Colonic mucosa (tissue), 4 donors: ENCODE measurements at places on chromosomes 4 and X.

- no peaks in the 10 kb centered on the region for H3K36me3 ChIP-seq
- H3K27ac ChIP-seq, result no peak overlapping the region
- peak; percentile 47 for DNase-seq
- no peaks in the 10 kb centered on the region for H3K27me3 ChIP-seq
- no peaks in the 10 kb centered on the region for H3K4me1 ChIP-seq
Observed at GRCh38 chr4:68569466-68570121, 6.5 kb downstream of the UGT2B17 start.

DNA sequence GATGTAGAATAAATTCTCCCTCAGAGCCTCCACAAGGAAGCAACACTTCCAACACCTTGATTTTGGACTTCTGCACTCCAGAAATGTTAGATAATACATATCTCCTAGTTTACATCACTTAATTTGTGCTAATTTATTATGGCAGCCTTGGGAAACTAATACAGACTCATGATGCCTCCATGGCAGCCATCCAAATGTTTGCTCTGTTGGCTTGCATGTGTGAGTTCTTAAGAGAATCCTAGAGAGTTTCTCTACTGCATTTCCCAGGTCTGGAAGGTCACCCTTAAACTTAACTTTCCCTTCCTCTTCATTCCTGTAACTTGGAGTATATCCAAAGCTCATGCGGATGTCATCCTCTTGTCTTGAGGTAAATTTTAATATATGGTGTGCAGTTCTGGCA, 956.1 kb downstream of the ADGRL3 start:
- no peaks in the 10 kb centered on the region for H3K4me1 ChIP-seq
- no peaks in the 10 kb centered on the region for H3K36me3 ChIP-seq
- H3K27me3 ChIP-seq, result no peaks in the 10 kb centered on the region
- no peak overlapping the region for H3K27ac ChIP-seq
- H3K4me3 ChIP-seq, result no peak overlapping the region

- no peak overlapping the region for H3K4me3 ChIP-seq
- no peak for DNase-seq
- no peaks in the 10 kb centered on the region for H3K36me3 ChIP-seq
- H3K27me3 ChIP-seq, result no peaks in the 10 kb centered on the region
Observed at GRCh38 chr4:121176082-121176934, 12.2 kb upstream of the TNIP3 start.

- H3K4me3 ChIP-seq, result no peak overlapping the region
- no peaks in the 10 kb centered on the region for H3K4me1 ChIP-seq
- H3K36me3 ChIP-seq, result no peaks in the 10 kb centered on the region
- no peak overlapping the region for H3K27ac ChIP-seq
- no peaks in the 10 kb centered on the region for H3K27me3 ChIP-seq
Observed at GRCh38 chrX:7941390-7942042, 14.3 kb upstream of the PNPLA4 start.

DNA sequence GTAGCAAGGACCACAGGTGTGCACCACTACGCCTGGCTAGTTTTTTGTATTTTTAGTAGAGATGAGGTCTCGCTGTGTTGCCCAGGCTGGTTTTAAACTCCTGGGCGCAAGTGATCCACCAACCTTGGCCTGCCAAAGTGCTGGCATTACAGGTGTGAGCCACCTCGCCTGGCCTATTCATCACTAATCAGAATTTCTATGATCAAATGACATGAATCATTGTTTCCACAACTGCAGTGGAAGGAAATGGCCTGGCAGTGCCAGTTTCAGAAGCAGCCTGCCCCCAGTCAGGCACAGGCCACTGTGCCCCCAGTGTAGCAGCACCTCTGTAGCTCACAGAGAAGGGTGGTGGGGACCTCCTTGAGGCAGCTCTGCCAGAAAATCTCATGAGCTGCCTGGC, 66.0 kb upstream of the MSANTD1 start:
- H3K4me3 ChIP-seq, result no peak overlapping the region
- H3K27ac ChIP-seq, result no peak overlapping the region
- no peaks in the 10 kb centered on the region for H3K4me1 ChIP-seq
- H3K36me3 ChIP-seq, result peaks cover 13% of the 10 kb centered on the region
- H3K27me3 ChIP-seq, result no peaks in the 10 kb centered on the region

GRCh38 chrX:41240509-41240908, 93.5 kb upstream of the DDX3X start:
- no peaks in the 10 kb centered on the region for H3K4me1 ChIP-seq
- no peaks in the 10 kb centered on the region for H3K36me3 ChIP-seq
- no peak for DNase-seq
- H3K4me3 ChIP-seq, result no peak overlapping the region

- H3K4me3 ChIP-seq, result no peak overlapping the region
- no peaks in the 10 kb centered on the region for H3K4me1 ChIP-seq
- H3K36me3 ChIP-seq, result no peaks in the 10 kb centered on the region
- H3K27ac ChIP-seq, result no peak overlapping the region
- no peaks in the 10 kb centered on the region for H3K27me3 ChIP-seq
- DNase-seq, result no peak
Observed at GRCh38 chr4:8387615-8388527, 52.7 kb downstream of the ACOX3 start.

DNA sequence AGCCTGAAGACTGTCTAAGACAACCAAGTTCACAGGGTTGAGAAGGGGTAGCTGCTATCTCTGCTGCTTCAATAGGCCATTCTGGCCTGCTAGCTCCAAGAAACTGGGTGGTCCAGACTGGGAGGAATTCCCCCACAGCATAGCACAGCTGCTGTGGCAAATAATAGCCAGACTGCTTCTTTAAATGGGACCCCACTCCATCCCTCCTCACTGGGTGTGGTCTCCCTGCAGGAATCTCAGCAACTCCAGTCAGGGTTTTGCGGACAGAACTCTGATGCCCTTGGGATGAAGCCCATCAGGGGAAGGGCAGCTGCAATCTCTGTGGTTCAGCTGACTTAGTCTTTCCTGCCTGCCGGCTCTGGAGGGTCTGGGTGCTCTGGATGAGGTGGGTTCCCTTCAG, 1018.6 kb upstream of the DIAPH2 start:
- no peaks in the 10 kb centered on the region for H3K36me3 ChIP-seq
- no peaks in the 10 kb centered on the region for H3K27me3 ChIP-seq
- no peak overlapping the region for H3K27ac ChIP-seq
- no peak overlapping the region for H3K4me3 ChIP-seq

DNA sequence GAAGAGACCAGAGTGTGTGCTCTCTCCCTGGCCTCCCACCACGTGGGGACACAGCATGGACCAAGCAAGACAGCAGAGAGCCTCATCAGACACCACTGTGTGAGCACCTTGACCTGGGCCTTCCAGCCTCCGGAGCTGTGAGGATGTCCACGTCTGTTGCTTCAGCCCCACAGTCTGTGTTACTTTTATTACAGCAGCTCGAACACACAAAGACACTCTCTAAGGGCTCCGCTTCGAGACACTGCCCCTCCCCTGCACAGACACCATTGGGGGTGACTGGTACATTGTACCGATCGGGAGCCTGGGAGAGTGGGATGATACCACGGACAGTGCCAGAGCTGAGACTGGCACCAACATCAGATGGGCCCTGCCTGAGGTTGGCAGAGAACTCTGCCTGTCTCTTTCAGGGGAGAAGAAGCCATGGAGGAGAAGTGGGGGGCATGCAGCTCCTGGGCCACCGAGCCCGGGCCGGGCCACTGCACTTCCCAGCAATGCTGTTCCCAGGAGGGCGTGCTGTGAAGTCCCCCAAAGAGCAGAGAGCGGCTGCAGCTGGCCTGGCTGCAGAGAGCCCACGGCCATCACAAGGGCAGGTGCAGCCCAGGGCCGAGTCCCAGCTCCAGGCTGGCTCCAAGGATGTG, 48.1 kb upstream of the HMX1 start:
- H3K27me3 ChIP-seq, result no peaks in the 10 kb centered on the region
- no peak overlapping the region for H3K27ac ChIP-seq
- no peak for DNase-seq
- no peak overlapping the region for H3K4me3 ChIP-seq
- no peaks in the 10 kb centered on the region for H3K4me1 ChIP-seq

DNA sequence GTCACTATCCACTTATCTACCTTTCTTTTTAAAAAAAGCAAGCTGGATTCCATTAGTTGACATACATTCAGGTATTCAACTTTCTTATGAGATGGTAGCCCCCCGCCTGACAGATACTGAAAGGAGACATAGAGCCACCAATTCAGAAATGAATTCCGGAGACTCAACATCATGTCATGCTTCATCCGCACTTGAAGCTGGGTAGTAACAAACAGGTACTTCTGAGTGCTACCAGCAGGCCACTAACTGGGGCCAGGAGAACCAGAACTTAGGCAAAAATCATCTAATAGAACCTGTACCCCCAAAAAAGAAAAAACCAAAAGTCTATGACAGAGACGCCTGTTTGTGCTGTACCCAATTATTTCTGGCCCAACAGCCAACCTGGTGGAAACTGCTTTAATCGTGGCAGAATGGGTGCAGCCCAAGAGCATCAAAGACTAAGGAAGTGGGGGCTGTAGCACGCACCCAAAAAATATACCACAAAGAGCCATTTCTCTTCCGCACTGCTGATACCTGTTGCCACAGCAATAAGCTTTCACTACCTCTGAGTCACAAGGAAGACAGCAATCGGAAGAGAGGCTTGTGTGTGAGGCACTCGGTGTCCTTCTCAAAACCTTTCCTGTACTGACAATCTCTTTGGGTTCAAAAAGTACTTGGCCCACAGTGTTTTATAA, 84.8 kb downstream of the AFAP1 start:
- no peak overlapping the region for H3K4me3 ChIP-seq
- no peak for DNase-seq
- no peaks in the 10 kb centered on the region for H3K36me3 ChIP-seq
- H3K4me1 ChIP-seq, result no peaks in the 10 kb centered on the region

GRCh38 chr4:4668355-4669210, 126.7 kb upstream of the STX18 start:
- H3K27me3 ChIP-seq, result no peaks in the 10 kb centered on the region
- H3K4me1 ChIP-seq, result no peaks in the 10 kb centered on the region
- no peak overlapping the region for H3K4me3 ChIP-seq
- H3K27ac ChIP-seq, result no peak overlapping the region
- H3K36me3 ChIP-seq, result no peaks in the 10 kb centered on the region

- no peaks in the 10 kb centered on the region for H3K36me3 ChIP-seq
- H3K4me3 ChIP-seq, result no peak overlapping the region
- no peaks in the 10 kb centered on the region for H3K27me3 ChIP-seq
Observed at GRCh38 chr4:52945326-52945898, 83.3 kb downstream of the RASL11B start.

DNA sequence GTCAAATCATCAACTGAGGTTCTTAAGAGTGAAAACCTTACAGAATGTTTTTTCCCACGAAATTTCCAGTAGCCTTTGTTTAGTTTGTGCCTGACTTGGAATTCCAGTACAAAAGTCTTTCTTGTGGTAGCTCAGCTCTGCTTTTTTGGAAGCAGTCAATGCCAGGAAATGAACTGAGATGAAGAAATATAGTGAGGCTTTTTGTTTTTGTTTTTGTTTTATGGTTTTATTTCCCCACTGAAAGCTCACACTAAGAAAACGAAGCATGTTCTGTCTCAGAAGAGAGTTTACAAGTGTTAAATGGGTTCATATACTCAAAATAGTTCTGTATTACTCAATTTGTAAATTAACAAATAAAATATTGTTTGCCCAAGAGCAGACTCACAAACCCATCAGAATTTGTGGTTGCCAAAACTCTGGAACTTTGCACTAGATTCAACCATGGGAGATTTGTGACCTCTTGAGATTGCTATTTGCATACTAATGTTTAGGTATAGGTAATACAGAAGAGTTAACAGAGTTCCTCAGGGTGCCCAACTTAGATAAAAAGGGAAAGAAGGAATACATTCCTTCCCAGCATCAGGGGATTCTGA, 1060.8 kb downstream of the FAT4 start:
- H3K36me3 ChIP-seq, result no peaks in the 10 kb centered on the region
- H3K4me1 ChIP-seq, result no peaks in the 10 kb centered on the region
- no peak overlapping the region for H3K4me3 ChIP-seq
- no peak for DNase-seq
- no peaks in the 10 kb centered on the region for H3K27me3 ChIP-seq
- no peak overlapping the region for H3K27ac ChIP-seq

- no peaks in the 10 kb centered on the region for H3K4me1 ChIP-seq
- H3K4me3 ChIP-seq, result no peak overlapping the region
- H3K36me3 ChIP-seq, result no peaks in the 10 kb centered on the region
- DNase-seq, result no peak
- H3K27ac ChIP-seq, result no peak overlapping the region
Observed at GRCh38 chrX:138240266-138240665, 471.3 kb downstream of the FGF13 start.

- no peak overlapping the region for H3K4me3 ChIP-seq
- no peak for DNase-seq
- H3K27ac ChIP-seq, result no peak overlapping the region
- H3K27me3 ChIP-seq, result no peaks in the 10 kb centered on the region
- no peaks in the 10 kb centered on the region for H3K4me1 ChIP-seq
Observed at GRCh38 chrX:134671294-134671693, 13.0 kb upstream of the PLAC1 start.

GRCh38 chr4:105541420-105541819, 11.0 kb upstream of the ARHGEF38 start:
- H3K4me1 ChIP-seq, result no peaks in the 10 kb centered on the region
- H3K27ac ChIP-seq, result no peak overlapping the region
- DNase-seq, result no peak
- H3K27me3 ChIP-seq, result no peaks in the 10 kb centered on the region
- H3K36me3 ChIP-seq, result no peaks in the 10 kb centered on the region

DNA sequence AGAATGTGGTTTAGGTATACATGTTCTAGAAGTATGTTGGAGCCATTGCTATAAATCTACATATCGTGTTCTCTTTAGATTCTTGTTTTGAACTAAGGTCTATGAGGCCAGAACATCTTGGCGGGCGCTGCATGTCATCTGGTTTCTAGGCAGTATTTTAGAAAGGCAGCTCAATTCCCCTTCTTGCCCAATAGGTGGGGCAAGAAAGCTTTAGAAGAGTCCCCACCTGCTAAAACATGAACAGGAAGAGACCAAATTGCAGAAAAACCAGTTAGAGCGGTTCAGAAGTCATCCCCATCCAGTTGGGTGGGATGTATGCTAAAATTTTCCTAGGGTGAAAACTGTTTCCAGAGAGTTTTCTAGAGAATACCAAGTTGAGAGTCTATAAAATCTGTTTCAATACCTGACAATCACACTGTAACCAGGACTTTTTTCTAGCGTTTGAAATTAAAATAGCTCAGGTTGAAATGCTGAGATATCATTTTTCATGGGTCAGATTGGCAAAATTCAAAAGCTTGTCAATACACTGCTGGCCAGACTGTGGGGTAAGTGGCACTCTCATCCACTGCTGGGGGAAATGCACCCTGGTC, 17.5 kb upstream of the SH3KBP1 start:
- H3K27ac ChIP-seq, result no peak overlapping the region
- no peaks in the 10 kb centered on the region for H3K4me1 ChIP-seq
- no peak for DNase-seq
- H3K4me3 ChIP-seq, result no peak overlapping the region
- no peaks in the 10 kb centered on the region for H3K36me3 ChIP-seq

DNA sequence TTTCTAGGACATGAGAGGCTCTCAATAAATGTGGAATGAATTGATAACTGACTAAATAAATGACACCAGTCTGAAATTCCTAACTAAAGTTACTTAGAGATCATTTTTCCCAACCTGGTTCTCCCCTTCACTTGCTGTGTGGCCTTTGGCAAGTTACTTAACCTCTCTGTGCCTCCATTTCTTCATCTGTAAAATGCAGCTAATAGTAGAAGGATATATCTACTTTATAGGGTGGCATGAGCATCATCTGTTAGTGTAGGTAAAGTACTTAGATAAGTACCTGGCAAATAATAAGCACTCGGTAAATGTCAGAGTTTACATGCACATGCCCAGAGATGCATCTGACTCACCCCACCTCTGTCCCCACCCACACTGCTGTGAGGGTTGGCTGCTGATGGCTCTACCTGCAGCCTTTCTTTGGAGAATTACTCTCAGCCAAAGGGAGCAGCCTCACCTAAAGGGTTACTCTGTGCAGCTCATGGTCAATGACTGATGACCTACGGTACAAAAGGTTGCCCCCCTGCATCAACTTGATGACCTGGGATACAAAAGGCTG, 139.3 kb downstream of the CHIC2 start:
- no peaks in the 10 kb centered on the region for H3K36me3 ChIP-seq
- H3K27me3 ChIP-seq, result no peaks in the 10 kb centered on the region
- H3K27ac ChIP-seq, result no peak overlapping the region
